Activated CD8-positive, alpha-beta memory T cell treated with anti-CD3 and anti-CD28 coated beads for 4 hours (primary cell): ENCODE measurements at places on chromosomes 6 and 20.

DNA sequence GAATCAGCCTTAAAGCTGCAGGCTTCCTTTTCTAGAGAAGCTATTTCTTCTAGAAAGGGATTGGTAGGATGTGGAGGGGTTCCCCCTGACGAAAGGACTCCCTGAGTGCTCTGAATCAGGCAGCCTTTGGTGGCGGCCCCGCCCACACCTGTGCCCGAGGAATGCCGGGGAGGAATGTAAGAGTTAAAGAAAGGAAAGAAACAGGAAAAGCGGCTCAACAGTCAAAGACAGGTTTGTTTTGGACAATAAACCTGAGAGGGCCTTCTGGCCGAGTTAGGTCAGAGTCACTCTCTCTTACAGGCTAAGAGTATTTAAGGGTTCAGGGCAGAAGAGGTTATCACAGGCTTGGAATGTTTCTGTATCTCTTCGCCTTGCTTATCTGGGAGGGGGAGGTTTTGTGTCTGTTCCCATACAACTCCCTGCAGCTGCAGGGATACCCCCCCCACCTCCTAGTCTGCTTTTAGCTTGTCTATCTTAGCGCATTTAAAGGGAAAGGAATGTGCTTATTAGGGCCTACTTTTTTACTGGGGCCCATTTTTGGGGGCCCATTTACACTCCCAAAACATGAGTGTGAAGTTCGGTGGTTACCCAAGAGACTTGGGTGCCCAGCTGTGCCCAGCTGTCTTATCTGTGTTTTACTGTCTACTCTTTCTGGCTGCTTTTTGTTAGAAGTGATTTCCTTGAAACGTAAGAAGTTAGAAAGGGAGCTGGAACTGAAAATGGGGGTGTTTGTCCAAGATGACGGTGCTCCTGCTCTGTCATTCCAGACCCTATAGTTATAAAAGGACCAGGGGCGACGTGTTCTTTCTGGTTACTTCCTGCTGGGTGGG, 32.8 kb downstream of the DYNLT1 start:
- DNase-seq: no peak

- DNase-seq: no peak
These were observed 79.9 kb downstream of the TOX2 start for GRCh38 chr20:43994486-43995100.

DNA sequence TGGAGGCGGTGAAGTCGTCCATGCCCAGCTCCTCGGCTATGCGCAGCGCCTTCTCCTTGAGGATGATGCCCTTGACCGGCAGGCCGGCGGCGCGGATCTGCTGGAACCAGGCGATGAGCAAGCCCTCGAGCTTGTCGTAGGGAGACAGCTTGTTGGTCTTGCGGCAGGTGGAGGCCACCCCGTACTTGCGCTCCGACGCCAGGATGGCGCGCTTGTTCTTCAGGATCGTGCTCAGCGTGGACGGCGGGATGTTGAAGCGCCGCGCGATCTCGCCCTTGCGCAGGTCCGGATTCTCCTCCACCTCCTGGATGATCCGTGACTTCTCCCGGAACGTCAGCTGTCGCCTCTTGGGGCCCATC, 435 bp downstream of the CENPB start:
- DNase-seq: no peak

DNA sequence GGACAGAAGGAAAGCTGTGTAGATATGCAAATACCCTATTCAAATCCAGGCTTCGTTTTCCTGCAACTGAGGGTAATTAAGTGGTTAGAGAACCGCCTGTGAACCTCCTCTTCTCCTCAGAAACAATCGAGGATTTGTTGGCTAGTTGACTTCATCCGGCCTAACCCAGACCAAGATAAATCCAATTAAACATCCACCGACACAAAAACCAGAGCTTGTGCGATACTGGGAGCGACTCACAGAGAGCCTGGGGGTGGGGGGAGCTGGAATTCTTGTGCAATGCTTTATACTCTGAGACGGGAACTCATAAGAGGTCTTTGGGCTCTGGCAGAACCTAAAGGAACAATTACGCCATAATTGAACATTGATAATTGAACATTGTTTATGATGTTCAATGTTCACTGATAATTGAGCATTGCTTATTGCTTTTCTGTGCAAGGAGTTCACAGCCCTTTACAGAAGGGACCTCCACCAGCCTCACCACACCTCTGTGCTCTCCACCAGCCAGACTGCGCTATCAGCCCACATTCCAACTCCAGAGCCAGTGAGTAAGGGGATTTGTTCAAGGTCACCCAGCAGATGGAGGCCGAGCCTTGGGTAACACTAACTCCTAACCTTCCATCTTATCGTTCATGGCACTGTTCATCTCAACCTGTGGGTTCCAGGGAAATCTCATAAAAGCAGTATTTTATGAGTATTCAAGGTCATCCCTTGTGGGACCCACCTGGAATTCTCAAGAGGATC, 429.6 kb upstream of the JARID2 start:
- no peak for DNase-seq

DNA sequence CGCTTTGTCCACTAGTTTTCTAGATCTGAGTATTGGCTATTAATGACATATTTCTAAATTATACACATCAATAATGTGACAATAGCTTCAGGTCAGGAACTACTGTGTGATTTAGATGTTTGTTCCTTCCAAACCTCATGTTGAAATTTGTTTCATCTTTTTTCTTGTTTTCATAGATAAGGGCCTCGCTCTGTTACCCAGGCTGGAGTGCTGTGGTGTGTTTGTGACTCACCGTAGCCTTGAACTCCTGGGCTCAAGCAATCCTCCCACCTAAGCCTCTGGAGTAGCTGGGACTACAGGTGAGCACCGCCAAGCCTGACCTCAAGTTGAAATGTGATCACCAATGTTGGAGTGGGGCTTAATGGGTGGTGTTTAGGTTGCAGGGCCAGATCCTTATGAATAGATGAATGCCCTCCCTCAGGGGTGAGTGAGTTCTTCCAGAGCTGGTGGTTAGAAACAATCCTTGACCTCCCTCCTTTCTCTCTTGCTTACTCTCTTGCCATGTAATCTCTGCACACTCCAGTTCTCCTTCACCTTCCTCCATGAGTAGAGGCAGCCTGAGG, 5.9 kb upstream of the NQO2 start:
- no peak for DNase-seq
